ENCODE measurements at places on chromosomes 16 and 17.

DNA sequence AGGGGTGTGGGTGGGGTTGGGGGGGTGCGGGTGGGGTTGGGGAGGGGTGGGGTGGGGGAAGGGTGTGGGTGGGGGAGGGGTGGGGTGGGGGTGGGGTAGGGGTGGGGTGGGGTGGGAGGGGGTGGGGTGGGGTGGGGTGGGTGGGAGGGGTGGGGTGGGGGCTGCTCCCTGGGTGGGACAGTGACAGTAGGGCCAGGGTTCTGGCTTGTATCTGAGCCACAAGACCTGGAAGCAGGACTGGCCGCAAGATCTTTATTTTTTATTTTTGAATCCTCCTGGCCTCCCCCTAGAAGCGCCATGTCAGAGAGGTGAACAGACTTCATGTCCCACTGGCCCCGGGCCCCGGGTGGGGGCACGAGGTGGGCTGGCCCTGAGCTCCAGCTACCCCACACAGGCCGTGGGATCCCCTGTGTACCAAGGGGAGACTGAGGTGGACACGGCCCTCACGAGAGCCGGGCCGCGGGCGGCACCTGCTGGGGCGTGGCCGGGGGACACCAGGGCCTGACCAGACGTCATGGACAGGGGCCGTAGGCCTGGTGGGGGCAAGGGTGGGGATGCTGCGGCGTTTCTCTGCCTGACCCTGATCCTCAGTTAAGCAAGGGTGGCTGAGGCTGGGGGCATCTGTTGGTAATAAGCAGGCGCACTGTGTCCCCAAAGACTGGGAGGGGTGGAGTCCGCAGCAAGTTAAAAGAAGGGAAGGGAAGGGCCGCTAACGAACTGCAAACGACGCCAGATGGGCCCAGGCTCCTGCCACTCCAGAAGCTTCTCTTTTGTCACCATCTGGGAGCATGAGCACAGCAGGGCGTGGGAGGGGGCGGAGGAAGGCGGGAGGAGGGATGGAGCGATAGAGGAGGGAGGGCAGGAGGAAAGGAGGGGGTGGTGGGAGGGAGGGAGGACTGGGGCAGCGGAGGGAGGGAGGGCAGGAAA, 22.3 kb upstream of the PABPN1L start:
- no peak for DNase-seq

DNA sequence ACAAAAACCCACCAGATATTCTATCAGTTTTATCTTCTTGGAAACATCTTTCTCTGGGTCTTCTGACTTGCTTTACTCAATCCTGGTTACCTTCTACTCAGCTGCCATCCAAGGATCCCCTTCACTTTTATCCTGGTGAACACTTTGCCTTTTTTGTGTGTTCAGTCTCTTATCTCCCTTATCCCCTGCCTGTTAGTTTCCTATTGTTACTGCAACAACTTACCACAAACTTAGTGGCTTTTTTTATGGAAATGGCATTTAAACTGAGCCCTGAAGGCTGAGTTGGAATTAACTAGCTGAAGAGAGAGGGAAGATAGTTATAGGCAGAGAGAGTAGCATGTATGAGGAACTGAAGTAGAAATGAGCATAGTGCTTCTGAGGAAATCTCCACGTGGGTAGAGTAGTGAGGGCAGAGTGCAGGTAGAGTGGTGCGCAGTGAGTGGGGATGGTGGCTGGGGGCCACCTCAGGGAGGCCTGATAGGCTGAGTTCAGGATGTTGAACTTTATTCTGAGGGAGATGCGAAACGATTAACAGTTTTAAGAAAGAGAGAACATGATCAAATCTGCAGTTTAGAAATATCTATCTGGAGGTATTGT, 26.3 kb downstream of the TANGO6 start:
- no peak for DNase-seq

- peak; percentile 68 for DNase-seq
These were observed 87.7 kb downstream of the MRM3 start for GRCh38 chr17:869567-870525.

- no peak for DNase-seq
These were observed 271.0 kb upstream of the TBX2 start for GRCh38 chr17:61128661-61129115.

DNA sequence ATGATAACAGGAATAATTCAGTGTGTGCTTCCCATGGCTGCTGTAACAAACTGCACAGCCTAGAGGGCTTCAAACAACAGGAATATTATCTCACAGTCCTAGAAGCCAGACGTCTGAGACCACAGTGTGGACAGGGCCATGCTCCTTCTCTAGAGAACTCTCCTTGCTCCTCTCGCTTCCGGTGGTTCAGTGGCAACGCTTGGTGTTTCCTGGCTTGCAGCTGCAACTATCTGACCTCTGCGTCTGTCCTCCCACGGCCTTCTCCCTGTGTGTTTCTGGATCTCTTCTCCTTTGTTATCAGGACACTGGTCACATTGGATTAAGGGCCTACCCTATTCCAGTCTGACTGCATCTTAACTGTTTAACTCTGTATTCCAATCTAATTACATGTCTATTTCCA, 414.3 kb downstream of the MAF start:
- no peak for DNase-seq

DNA sequence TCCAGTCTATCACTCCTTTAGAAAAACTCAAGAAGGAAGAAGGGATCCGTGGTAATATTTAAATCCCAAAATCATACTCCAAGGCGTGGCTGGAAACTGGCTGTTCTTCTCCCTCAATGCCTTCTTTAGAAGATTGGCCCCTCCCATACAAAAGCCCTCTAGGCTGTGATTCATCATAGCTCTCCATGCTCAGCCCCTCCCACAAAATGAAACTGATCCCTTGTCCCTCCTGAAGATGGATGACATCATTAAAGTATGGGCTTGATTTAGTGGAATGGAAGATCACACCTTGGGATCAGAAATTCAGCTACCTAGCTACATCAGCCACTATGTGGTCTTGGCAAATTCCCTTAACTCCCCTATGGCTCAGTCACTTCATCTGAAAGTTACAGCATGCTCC, 4.1 kb downstream of the GRIN2A start:
- DNase-seq = no peak

DNA sequence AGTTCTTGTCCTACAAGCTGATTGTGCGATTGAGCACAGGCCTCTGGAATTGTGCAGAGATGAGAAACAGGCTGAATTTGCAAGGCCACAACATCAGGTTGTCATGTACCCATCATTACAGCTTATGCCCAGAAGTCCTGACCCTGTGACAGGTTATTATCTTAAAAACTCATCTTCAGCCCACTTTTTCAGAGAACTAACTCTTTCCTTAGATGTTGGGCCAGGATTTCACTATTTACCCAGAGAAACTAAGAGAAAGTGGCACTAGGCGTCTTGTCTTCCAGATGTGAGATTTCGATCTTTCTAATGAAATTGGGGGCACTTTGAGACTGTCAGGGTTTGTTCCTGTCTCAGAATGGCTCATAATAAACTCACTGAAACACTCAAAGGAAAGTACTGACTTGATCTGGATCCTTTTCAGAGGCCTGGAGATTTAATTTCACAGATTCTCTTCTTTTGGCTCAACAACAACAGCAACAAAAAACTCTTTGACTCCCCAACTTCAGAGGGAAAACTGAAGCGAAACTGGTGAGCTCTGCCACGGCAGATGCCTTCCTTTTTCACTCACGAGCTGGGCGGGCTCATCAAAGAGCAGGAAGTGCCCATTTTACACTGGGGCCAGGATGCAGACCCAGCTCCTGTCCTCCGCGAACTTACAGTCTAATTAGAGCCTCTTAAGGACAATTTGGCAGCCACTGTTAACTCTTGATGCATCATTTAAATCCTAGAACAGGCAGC, 17.7 kb upstream of the SLC12A3 start:
- DNase-seq = no peak

DNA sequence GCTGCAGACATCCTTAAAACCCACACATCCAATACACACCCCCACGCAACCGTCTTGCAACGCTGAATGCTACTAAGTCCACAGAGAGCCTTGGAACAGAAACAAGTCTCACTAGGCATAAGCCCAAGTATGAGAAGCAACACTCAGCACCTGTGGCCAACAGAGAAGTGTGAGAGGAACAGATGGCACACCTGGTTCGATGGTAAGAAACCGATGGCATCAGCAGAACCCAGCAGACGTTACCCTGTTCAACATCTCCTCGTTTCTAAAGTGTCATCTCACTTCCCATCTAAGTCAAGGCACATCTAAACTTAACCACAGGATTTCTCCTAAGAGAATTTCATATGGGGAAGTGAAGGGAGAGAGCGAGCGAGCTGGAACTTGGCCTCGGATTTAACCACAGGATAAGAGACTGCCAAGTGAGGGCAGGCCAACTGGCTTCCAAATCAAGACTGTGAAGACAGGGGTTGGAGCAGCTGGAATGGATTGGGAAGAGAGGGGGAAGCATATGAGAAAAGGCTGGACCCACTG, 41.0 kb downstream of the NXPH3 start:
- peak; percentile 70 for DNase-seq

DNA sequence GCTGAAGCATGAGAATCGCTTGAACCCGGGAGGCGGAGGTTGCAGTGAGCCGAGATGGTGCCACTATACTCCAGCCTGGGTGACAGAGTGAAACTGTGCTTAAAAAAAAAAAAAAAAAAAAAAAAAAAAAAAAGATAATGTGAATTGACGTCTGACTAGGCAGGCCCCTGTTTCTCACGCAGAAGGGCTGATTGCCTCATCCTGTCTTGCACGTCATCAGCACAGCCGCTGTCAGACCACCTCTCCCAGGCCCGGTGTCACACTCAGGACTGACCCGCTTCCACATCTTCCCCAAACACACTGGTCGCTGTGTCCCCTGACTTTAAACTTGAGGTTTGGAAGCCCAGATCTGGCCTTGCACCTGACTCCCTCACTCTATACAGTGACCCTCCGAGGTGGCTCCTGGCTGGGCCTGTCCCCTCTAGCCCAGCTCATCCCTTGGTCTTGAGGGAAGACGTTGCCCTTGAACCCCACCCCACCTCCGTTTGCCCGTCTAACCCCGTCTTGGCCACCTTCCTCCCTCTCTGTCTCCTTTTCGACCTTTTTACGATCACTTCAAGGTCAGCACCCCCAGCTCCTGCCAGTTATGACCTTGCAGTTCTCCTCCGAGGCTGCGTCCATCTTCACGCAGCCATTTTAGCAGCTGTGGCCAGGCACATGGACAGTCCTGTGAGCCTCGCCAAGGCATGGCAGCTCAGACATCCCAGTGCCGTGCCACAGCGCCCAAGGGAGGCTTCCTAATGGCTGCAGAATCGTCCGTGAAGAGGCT, 149.9 kb upstream of the PLCG2 start:
- no peak for DNase-seq

DNA sequence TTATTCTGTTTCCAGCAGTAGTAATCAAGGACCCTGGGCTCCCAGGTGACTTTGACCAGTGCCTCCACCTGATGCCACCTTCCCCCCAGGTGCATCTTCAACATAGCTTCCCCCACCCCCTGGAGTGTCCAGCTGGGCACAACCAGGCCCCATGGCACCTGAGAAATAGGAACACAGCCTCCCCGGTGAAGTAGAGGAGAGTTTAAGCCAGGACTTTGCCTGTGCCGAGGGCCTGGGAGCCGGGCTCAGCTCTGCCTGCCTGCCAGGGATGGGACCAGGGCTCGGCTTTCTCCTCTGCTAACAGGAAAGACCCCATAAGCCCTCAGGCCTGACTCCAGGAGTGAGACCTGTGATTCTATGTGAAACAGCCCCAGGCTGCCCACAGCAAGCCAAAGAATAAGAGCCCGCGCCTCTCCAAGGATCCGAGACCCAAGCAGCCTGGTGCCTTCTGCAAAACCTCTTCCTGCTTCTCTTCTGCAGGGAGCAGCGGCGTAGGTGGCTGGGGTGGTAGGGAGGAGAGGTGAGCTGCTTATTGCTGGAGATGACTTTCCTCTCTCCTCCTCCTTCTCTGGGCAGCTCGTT, 16.4 kb upstream of the RBFOX3 start:
- peak; percentile 13 for DNase-seq

DNA sequence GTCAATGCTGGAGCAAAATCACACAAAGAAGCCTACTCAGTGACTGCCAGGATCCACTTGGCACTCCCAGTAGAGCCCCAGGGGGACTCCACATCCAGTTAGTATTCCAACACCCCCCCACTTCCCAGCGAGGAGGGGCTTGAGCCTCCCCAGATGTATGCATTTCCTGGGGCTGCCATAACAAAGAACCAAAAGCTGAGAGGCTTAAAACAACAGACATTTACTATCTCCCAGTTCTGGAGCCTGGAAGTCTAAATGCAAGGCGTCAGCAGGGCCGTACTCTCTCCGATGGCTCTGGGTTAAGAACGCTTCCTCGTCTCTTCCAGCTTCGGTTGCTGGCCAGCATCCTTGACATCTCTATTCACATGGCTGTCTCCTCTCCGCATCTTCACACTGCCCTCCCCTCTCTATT, 23.0 kb upstream of the GNA13 start:
- no peak for DNase-seq

DNA sequence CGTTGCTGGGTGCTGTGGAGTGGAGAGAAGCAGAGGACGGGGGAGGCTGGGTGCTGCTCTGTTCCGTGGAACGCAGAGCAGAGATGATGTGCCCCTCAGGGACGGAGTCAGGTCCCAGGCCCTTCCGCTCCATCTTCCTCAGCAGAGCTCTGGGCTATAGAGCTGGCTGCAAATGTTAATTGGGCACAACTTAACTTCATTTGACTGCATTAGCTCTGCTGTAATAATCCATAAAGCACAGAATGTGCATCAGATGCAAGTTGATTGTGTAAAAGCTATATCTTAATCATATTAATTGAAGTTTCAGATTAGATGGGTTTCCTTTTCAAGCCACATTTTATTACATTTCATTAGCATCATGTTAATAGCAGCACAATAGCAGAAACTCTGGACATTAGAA, 212.6 kb downstream of the ABCC12 start:
- DNase-seq = no peak

- DNase-seq = peak; percentile 53
These were observed 185.0 kb downstream of the TANC2 start for GRCh38 chr17:63150994-63151464.

- no peak for DNase-seq
These were observed 136.6 kb downstream of the COPRS start for GRCh38 chr17:31722251-31723056.

- DNase-seq = peak; percentile 86
These were observed 254.4 kb downstream of the C16orf95 start for GRCh38 chr16:87062569-87063442.

GRCh38 chr17:16934133-16934795, 37.7 kb downstream of the TNFRSF13B start:
- no peak for DNase-seq

DNA sequence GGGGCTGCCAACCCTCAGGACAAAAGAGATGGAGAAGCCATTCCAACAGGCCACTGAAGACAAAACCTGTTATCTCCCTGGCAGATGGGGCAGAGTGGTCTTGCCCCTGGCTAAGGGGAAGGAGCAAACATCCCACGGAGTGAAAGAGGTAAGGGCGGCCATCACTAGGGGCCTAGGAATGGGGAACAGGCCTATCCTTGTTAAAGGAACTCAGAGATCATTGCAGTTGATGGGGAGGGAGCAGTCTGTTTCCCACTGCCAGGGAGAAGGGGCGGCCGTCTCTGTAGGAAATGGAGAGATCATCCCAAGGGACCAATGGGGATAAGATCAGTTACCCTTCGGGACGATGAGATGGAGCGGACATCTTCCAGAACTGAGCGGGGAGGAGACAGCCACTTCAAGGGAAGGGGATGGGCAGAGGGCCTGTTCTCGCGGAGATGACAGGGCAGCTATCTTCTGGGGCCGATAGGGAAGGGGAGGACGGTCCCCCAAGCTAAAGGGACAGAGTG, 581 bp upstream of the TMEM208 start:
- no peak for DNase-seq

GRCh38 chr17:13728781-13729180, 127.1 kb upstream of the HS3ST3A1 start:
- DNase-seq = no peak

- no peak for DNase-seq
These were observed 13.7 kb upstream of the CA4 start for GRCh38 chr17:60135951-60136666.

GRCh38 chr17:65467156-65467555, 94.3 kb downstream of the AXIN2 start:
- no peak for DNase-seq
